Stimulated activated CD8-positive, alpha-beta memory T cell treated with anti-CD3 and anti-CD28 coated beads, Interleukin-15, amount 100 ng/mL, for 48 hours (primary cell): ENCODE measurements at places on chromosomes 1 and 21.

GRCh38 chr1:82950606-82951200 is 1048.2 kb downstream of the TTLL7 start:
- DNase-seq: no peak

DNA sequence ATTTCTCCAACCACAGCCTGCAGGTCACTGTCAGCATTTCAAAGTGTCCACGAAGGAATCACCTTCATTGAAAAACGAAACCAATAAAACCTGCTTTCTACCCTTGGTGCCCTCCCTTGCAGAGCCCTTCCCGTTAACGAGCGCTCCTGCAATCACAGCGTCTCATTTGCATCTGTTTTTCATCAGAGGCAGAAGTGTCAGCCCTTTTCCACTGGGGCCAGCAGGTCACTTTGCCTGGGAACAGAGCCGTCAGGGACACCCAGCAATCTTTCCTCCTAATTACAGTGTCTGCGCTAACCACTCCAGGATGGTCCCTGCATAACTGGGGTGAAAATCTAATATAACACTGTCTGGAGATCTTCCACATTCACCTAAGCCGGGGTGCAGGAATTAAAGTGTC is 85.3 kb downstream of the PSMG1 start:
- no peak for DNase-seq

DNA sequence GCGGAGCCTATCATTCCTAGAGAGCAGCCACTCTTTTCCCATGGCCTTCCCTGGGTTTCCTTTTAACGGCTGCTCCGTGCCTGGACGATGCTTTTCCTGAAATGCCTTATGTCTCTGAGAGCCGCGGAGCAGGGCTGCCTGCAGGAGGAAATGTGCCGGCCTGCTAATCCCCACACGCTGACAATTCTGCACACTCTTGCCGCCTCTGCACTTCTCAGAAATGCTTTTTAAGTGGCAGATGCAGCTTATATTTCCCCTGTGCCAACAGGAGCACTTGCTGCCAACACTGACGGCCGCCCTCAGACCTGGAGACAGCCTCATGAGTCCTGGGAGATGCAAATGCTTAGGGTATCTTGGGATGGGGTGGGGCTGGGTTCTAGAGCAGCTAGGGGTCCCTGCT is 253.2 kb downstream of the GRIK3 start:
- DNase-seq: no peak

DNA sequence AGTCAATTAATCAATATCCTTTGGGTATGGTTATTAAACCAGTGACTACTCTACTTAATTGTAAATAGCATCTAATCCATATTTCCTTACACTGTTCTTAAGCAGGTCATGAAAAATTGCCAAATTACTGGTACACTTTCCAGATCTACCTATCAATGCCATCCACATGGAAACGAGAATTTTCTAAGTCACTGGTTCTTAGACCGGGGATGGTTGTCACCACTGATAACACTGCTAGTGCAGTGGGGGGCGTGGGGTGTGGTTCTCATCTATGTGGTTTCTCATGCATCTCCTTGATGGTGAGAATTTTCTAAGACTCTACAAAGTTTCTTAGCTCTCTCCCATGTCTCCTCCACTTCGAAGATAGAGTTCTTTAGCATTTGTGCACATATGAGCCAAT is 63.7 kb upstream of the COG2 start:
- no peak for DNase-seq

DNA sequence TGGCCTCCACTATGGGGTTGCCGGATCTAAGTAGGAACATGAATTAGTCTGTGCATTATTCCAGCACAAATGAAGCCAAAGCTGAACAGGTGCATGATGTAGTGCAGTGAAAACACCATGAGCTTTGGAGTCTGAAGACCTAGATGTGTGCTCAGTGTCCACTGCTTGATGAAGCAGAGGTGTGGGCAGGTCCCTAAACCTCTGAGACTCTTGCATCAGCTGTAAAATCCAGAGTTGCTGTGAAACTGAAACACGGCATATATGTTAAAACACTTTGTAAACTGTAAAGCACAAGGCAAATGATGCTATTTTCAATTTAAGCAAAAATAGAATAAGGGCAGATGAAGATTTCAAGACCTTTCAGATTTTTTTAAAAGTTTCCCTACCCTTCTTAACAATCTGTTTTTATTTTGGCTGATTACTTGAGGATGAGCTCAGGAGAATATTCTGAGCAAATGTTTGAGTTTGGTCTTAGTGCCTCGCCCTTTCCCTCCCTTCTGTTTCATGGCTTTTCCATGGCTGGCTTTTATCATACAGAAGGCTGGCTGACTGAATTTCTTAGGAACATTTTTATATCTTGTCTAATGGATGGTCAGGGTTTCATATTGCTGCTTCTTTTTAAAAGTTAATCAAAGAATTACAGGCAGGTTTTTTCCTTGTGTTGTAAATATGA is 221.8 kb downstream of the NTNG1 start:
- DNase-seq: no peak

DNA sequence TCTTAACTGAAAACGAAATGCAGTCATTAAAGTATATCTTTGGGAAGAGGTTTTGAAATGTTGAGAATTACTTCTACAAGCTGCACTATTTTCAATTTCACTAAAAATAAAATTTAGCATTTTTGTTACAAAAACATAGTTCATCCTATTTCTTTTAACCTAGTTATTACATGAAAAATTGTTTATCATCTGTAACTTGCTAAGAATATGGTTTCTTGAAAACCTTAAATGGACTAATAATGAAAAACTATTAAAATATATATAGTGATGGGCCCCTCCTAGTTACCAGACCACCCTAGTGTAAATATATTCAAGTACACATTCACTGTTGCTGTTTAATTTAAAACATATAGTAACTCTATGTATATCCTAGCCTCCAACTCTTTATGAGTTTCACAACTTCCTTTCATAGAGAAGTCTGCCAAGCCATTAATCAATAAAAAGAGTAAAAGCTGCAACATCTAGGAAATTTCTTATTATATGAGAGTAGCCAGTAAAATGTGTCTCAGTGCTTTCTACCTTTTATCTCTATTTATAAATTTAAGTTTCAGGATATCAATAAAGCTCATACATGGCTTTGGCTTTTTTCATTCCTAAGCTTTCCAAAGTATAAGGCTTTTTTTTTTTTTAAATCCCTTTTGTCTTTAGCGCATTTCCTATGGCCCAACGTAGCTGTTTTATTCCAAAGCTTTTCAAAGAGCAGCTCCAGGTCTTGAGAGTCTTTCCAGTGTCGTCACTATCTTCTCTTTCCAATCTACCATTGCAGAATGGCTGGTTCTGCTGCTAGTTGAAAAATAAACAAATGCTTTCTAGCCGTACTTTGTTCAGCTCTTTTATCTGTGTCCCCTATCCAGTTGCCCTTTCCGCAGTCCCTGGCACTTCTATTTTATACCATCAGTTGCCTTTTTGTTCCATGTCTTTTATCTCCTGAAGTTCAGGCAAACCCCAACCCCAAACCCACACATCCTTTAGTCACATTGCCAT is 6.5 kb downstream of the IRF2BP2 start:
- DNase-seq: no peak

DNA sequence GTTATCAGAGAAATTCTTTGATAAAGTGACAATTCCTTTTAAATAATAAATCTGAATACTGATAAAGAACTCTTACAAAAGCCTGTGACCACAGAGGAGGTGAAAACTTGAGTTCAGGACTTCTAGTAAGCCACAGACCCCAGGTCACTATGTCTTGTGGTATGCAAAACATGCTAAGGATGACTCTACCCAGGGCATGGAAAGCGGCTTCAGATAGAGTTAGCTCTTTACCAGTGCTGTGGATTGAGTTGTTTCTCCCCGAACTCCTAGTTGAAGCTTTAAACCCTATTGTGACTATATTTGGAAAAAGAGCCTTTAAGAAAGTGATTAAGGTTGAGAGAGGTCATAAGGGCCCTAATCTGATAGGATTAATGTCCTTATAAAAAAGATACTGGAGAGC is 42.3 kb downstream of the HLX start:
- DNase-seq: no peak

DNA sequence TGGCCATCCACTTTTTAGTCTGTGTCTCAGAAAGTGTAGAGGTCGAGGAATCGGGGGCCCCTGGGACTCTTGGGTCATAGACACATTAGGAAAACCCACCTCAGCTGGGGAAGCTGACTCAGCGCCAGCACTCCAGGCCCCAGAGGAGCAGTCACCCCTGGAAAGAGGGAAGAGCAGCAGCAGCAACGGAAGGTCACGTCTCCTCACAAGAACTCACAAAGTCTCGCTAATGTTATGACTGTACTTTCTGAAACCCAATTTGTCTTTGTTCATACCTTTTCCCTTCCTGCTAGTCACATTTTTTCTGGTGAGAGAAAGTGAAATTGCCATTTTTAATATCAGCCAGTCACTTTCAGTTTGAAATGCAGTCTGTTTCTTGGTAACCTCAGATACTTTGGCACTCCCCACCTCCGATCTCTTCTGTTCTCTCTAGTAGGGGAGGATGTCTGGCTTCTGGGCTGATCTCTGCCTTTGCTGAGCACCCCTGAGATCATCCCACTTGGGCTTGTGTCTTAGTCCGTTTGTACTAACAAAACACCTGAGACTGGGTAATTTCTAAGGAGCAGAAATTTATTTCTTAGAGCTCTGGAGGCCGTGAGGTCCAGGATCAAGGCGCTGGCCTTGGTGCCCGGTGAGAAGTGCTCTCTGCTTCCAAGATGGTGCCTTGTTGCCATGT is 6.0 kb upstream of the NLRP3 start:
- no peak for DNase-seq

GRCh38 chr1:238404921-238405320 is 514.2 kb upstream of the ZP4 start:
- no peak for DNase-seq

GRCh38 chr1:210124736-210125135 is 107.9 kb upstream of the SERTAD4 start:
- DNase-seq: no peak

DNA sequence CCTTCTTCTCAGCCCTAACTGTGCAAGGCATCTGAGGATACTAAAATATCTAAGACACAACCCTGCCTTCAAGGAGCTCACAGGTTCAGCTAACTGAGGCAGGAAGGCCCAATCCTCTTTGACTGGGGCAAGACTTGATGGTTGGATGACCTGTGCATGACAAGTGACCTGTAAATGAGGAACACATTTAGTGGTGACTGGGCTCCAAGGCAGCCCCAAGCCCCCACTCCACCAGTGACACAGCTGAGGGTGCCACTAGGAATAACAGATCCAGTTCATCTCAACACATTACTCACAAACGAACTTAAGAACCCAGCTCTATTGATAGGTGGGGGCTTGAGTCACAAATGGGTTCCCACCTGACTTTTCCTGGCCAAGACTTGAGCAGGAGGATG is 244.7 kb upstream of the IRF2BP2 start:
- DNase-seq: no peak

DNA sequence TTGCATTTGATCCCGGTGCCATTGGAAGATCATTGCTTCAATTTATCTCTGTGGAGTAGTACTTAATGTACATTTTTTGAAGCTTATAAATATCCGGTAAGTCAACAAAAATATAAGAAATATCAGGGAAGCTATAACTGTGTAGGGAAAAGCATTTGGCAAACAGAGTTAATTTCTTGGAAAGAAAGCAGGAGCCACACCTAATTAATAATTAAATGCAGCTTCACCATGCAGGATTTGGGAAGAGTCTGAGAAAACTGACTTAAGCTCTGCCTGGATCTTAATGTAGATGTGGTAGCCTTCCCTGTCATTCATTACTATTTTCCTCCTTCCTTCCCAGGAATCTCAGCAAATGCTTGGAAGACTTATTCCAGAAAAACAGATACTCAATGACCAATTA is 134.5 kb downstream of the ATP5PO start:
- no peak for DNase-seq

- no peak for DNase-seq
Observed at GRCh38 chr1:159939678-159940002, 5.8 kb downstream of the IGSF9 start.

DNA sequence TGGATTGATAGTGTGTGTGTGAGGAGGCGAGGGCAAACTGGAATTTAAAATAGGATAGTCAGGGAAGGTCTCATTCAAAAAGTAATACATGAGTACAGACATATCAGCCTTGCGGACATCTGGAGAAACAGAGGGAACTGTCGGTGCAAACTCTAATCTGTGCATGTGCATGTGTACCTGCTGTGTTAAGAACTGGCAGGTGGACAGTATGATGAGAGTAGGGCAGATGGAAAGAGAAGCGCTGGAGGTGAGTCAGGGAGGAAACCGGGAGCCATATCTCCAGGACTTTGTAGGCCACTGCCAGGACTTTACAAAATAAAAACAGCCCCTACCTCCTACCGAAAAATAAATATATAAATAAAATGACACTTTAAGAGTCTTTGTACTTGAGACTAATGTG is 31.3 kb upstream of the MYBPHL start:
- DNase-seq: no peak

DNA sequence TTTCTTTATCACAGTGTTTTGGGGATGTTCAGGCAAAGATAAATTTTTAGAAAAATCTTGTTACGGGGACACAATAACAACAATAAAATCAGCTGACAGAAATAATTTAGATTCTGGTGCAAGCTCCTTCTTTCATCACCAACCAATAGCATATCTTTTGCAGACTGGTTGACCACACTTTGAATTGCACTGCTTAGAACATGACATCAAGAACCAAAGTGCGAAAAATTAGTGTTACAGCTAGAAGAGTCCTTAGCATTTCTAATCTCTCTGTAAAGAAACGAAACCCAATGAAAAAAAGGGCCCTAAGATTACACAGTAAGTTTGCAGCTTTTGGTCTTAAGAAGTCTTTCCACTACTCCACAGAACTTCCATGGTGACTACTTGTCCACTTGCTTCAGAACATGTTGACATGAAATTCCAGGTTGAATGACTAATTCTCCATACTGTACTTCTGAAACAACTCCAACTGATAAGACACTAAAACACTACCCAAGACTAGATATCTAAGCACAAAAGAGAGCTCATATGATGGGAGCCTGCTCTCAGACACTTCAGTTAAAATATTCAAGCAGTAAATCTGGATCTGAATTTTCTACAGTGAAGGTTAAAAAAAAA is 31.3 kb downstream of the XKR8 start:
- no peak for DNase-seq

- no peak for DNase-seq
Observed at GRCh38 chr1:180262628-180263488, 32.8 kb downstream of the LHX4 start.

DNA sequence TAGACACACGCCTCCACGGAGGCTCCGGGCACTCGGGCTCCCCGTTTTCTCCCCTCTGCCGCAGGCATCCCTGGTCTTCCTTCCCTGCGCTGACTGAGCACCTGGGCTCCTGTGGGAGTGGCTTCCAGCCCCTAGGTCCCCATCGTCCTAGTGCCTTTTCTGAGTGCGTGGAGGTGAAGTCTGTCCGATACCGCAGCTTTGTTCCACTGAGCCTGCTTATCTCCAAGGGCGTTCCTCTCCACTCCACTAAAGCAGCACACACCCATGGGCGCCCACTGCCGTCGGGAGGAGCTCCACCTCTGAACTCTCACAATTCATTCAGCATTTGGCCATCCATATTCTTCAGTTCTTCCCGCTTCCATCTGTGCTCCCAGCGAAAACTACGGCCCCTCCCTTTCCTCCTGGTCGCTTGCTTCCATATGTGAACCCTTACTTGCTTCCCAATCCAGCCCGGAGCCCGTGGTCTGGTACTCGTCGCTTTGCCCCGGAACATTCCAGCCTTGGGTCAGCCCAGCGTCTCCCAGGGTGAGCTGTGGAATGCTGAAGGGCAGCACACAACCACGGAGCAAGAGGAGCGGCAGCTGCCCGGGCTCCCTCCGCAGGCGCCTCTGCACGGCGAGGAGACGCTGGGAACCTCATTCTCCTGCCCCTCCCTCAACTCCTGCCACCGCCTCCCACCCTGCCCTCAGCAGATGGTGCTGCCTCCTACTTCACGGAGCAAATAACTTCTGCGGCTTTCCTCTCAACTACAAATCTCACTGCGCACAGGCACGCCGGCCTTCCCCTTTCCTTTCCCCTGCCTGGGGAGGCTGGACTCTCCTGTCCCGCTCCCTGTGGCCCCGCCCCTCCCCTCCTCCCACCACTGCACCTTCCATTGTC is 27.5 kb downstream of the ATP8B2 start:
- DNase-seq: no peak
